Kidney (tissue), 22 donors: ENCODE measurements at places on chromosomes 4 and X. TPM values are rescaled to one million over a fixed set of nuclear protein-coding genes. Genes with fewer than 3 reads are reported as not detected.

INTS6L gene
- total RNA-seq: 7.7 TPM

CT55 gene
- not detected for total RNA-seq

NCAPG gene
- 0.91 TPM for total RNA-seq

GPRASP1 gene
- 8.1 TPM for total RNA-seq

GRCh38 chrX:104318330-104319009, 63.7 kb upstream of the ESX1 start:
- DNase-seq: no peak

GRCh38 chrX:6184900-6185515, 43.7 kb downstream of the NLGN4X start:
- DNase-seq: peak; percentile 19

- DNase-seq: no peak
These were observed 5.1 kb upstream of the CXCL8 start for GRCh38 chr4:73735231-73735630.

GRCh38 chr4:141851246-141851891, 215.0 kb downstream of the IL15 start:
- no peak for DNase-seq

DNA sequence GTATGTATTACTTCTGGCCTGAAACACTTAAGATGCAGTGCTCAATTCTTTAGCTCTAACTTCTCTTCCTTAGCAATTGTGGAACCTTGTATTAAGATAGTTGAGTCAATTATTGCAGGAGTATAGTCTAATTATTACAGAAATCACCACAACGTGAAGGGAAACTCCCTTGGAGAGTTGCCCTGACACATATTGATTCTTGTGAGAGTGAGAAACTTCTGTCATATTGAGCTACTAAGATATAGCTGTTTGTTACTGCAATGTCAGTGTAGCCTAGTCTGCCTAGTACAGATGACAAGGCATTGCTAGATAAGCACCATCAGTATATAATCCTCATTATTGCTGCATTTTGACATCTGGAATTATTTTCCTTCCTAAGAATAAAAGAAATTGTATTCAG, 82.7 kb upstream of the TEX13C start:
- DNase-seq: no peak

DNA sequence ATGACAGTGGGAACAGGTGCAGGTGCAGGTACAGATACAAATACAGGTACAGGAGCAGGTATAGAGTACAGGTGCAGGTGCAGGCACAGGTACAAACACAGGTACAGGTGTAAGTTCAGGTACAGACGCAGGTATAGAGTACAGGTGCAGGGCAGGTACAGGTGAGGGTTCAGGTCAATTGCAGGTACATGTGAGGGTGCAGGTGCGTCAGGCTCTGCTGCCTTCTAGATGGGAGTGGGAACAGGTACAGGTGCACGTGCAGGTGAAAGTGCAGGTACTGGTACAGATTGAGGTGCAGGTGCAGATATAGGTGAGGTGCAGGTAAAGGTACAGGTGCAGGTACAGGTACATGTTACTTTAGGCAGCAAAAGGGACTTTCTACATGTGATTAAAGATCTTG, 85.7 kb downstream of the CRLF2 start:
- DNase-seq: no peak

DNA sequence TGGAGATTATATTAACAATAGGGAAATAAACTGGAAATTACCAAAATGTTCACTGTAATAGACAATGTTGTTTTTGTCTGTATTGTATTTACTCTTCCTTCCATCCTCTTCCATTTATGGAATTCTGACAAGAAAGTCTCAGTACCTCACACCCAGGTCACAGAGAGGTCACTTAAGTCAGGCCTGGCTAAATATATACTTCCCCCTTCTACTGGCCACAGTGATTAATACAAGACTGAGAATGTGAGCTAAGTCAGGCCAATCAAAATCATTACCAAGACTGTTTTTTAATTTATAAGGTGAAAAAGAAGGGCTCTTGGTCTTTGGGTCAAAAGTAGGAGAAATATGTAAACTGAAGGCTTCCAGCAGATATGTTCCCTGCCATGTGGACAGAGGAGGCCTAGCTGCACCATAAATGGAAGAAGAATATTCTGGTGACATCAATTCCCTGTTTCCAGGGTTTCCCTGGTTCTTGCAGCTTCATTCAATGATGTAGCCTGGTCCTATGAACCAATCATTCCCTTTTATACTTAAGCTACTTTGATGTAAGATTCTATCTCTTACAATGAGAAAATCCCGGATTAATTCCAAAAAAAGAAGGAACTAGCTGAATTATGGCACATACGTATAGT, 64.3 kb downstream of the LRBA start:
- no peak for DNase-seq

DNA sequence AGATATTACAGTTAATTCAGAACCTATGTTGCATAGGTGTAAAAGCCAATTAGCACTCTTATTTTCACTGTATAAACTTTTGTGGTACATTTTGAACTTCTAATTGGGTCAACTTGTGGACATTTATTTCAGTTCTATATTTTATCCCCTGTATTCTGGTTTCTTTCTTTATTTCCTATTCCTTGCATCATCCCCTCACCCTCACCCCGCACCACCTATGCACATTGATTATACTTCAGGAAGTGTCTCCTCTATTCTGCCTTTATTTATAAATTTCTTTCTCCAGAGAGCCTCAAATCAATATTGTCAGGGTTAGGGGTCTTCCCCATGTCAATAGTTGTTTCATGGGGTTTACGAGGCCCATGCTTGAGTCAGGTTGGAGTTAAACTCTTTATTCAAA, 83.1 kb downstream of the TEX13C start:
- no peak for DNase-seq

GRCh38 chr4:46390355-46391058, 579 bp upstream of the GABRA2 start:
- DNase-seq: peak; percentile 59

GRCh38 chr4:112731715-112732114, 94.8 kb downstream of the LARP7 start:
- no peak for DNase-seq

GRCh38 chr4:80265571-80266252, 752 bp upstream of the FGF5 start:
- peak; percentile 65 for DNase-seq

DNA sequence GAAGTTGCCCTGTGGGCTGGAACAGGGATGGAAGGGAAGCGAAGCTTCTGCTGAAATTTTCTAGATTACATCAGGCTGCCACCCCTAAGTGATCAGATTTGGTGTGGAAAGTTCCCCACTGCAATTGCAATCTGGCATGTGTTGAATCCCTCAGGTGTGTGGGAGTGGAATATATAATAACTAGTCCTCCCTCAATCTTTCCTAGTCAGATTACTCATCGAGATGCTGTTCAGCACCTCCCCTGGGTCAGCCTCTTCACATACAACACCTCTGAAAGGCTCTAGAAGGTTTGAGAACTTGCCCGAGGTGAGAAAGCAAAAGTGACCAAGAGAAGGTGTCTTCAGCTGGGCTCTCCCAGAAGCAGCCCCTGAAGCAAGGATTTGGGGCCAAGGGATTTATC, 336.8 kb downstream of the BCOR start:
- no peak for DNase-seq

DNA sequence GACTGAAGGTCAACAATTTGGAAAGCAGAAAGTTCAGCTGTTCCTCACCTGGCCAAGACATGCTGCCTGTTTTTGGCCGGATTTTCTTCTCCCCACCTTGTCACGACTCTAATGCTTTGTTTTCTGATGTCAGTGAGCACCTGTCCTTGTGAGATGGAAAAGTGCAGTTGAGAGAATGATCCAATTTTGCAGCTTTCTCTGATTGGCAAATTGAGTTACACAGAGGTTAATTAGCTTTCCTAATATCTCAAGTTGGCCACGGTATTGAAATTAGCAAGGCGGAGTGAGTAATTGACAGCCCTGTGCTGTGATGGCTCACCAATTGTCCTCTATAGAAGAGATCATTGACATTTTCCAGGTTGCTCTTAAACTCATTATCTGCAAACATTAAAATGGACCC, 126.8 kb upstream of the VCX3A start:
- DNase-seq: no peak

GRCh38 chr4:125719987-125720386, 405.2 kb downstream of the FAT4 start:
- no peak for DNase-seq
